Myocyte (in vitro differentiated cells): ENCODE measurements at places on chromosomes 12 and 14. TPM values are rescaled to one million over a fixed set of nuclear protein-coding genes. Genes with fewer than 3 reads are reported as not detected.

Gene TOMM20L
- total RNA-seq: not detected in 2 replicates

Gene SLC8A3
- total RNA-seq: 25.2 and 30.1 TPM in 2 replicates

DNA sequence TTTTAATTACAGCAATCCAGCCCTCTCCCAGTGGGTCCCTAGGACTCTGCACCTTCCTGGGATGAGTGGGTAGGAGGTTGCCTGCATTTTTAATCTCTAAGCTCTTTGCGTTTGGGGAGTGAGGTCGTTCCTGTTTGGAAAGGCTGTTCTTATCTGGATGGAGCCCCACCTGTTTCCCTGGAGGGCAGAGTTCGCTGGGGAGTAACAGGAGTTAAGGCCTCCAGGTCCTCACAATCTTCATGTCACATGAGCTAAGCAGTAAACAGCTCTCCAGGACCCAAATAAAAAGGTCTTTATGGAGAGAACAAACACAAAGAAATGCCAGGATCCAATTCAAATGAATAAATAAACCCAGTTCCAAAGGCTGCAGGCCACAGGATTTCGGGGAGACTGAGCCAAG, 56.0 kb upstream of the RFLNA start:
- DNase-seq: no peak

- peak; percentile 76 for DNase-seq
Observed at GRCh38 chr12:92439420-92439805, 263.4 kb upstream of the PLEKHG7 start.
